ENCODE measurements at places on chromosomes 13 and 19.

GRCh38 chr19:23855676-23856075, 59.0 kb upstream of the ZNF726 start:
- DNase-seq, result no peak

GRCh38 chr13:92103689-92104153, 705.3 kb downstream of the GPC5 start:
- DNase-seq, result no peak

DNA sequence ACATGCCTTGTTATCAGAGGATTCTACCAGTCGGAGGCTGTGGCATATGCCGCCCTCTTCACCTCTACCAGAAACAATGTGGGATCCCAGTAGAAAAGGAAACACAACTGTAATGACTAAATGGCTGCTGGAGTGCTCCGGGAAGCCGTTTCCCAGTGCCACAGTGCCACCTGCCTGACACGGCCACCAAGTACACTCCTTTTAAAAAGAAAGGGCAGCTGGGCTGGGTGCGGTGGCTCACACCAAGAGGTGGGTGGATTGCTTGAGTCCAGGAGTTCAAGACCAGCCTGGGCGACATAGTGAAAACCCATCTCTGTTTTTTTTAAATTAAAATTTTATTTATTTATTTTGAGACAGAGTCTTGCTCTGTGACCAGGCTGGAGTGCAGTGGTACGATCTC, 67.3 kb downstream of the TRPM4 start:
- no peak for DNase-seq

GRCh38 chr13:84211048-84211447, 328.8 kb upstream of the SLITRK1 start:
- no peak for DNase-seq

DNA sequence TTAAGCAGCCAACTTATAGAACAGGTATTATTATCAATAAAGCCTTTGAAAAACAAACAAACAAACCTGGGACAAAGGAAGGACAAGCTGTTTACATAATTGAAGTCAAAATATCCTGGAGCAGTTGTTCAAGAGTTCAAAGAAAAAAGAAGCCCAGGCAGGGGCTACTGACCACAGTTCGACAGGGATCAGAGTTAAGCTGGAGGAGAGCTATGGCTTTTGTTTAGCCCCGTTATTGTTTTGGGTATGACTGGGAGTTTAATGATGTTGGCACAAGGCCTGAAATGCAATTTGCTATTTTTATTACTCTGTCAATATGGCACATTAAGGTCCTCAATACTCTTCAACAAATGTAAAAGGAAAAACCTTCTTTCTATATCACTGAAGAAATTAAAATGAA, 624.4 kb upstream of the KLHL1 start:
- no peak for DNase-seq

DNA sequence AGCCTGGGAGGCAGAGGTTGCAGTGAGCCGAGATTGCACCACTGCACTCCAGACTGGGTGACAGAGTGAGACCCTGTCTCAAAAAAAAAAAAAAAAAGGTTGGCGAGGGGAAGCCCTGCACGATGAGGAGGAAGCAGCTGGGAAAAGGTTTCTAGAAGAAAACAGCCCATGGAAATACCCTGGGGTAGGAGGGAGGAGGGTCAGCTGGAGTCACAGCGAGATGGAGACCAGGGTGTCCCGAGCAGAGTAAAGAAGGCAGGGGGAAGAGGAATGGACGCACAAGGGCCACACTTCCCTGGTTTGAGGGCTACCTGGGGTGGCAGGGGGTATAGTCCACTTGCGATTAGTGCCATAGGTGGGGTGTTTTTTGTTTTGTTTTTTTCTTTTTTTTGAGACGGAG, 6.4 kb downstream of the KANK3 start:
- DNase-seq, result no peak

GRCh38 chr19:48295458-48295857, 25.6 kb downstream of the ZNF114 start:
- no peak for DNase-seq

GRCh38 chr13:110062077-110062776, 244.7 kb downstream of the COL4A1 start:
- no peak for DNase-seq

Measured in stimulated activated CD8-positive, alpha-beta memory T cell treated with anti-CD3 and anti-CD28 coated beads, Interleukin-4, amount 100 ng/mL, for 24 hours (primary cell).